ENCODE measurements at places on chromosomes 1 and 21. TPM values are rescaled to one million over a fixed set of nuclear protein-coding genes. Genes with fewer than 3 reads are reported as not detected.

DNA sequence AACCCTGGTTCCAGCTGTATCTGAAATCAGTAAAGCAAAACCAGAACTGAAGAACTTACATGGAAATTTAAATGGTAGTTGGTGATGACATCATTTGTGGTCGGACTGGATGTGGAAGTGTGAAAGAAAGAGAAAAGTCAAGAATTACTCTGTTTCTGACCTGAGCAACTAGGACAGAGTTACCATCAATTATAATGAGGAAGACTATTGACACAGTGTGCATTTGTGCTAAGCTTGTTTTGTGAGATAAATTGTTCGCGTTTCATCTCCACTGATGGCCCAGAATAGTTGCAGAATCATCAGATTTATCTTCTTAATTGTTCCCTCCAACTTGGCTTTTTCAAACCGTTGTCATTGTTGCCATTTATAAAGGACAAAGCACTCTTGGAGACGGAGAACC lies 410.6 kb upstream of the DEPDC1 start:
- no peak for DNase-seq

- no peak for DNase-seq
These were observed 14.5 kb upstream of the CDCA8 start for GRCh38 chr1:37677808-37678207.

DNA sequence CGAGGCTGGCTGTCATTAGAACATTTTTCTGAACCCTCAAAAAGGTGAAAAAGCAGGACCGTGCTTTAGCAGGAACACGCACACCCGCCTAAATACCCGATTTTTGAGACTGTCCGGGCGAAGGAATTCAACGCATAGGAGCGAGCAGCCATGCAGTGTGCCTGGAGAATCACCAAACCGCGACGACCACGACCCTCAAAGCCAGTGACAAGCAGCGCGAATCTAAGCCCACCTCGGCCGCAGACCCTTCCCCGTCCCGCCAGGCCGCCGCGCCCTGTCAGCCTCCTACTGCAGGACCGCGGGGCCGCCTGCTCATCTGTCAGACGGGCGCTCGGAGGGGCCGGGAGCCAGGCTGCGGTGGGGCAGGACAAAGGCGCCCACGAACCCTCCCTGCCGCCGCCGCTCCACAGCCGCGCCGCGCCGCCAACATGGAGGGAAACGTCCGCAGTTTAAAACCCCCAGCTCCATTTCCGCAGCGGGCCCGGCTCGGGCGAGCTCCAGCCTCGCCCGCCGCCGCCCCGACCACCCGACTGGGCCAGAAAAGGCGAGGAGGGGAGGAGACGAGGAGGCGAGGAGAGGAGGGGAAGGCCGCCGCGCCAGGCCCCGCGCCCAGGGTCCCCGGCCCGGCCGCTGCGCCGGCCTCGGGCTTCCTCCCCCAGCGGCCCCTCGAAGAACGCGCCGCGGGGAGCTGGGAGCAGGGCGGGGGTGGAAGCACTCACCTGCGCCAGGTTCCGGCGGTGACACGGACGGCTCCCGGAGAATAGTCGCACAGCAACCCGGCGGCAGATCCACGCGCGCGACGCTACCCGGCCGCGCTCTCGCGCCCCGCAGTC lies at the start of gene LBR:
TSS of gene LBR (minus strand) at position 804 of the 833 bp plus-strand sequence. CDS start 3,963 bp downstream, outside the sequence.
- no peak for DNase-seq

GRCh38 chr1:20443703-20444586 lies 42.1 kb downstream of the CAMK2N1 start:
- DNase-seq = no peak

PEAR1 gene
- total RNA-seq = 5.8 TPM

METTL18 gene
- total RNA-seq = 5.0 TPM

PADI3 gene
- not detected for total RNA-seq

All from Peyer's patch (tissue), 4 donors.